Activated T-cell treated with anti-CD3 and anti-CD28 coated beads, Interleukin-2, amount 50 U/mL, for 72 hours (primary cell): ENCODE measurements at places on chromosomes 1 and 21. TPM values are rescaled to one million over a fixed set of nuclear protein-coding genes. Genes with fewer than 3 reads are reported as not detected.
A peak's percentile ranks its signal among the peaks of the same experiment; 100 is the strongest.

FCRLA gene
- total RNA-seq: not detected

DRAM2 gene
- total RNA-seq: 73.3 TPM

MATN1 gene
- 1.2 TPM for total RNA-seq

VSIG8 gene
- total RNA-seq: not detected

SPRR1A gene
- not detected for total RNA-seq

RAB3B gene
- 0.09 TPM for total RNA-seq

ZNF593OS gene
- not detected for total RNA-seq

TCHH gene
- not detected for total RNA-seq

LAD1 gene
- not detected for total RNA-seq

GLIS1 gene
- not detected for total RNA-seq

SPATA17 gene
- not detected for total RNA-seq

ERRFI1 gene
- total RNA-seq: 3.3 TPM

TUFT1 gene
- total RNA-seq: 4.3 TPM

TSPEAR gene
- not detected for total RNA-seq

SNX27 gene
- 30.3 TPM for total RNA-seq

C8B gene
- not detected for total RNA-seq

OVAAL gene
- total RNA-seq: not detected

NBPF6 gene
- not detected for total RNA-seq

DNA sequence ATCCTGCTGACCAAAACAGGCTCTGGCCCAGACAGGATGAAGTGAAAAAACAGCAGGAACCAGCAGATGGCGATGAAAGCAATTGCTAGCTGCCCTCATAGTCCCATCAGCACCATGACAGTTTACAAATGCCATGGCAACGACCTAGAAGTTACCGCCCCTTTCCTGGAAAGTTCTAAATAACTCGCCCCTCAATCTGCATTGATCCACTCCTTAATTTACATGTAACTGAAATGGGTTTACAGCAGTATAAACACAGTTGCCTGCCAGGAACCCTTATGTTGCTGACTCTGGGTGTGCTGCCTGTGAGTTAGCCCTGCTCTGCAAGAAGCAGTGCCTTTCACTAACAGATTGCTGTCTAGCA is 65.5 kb upstream of the CR1L start:
- DNase-seq: peak; percentile 41

GRCh38 chr21:21624674-21625073 is 626.5 kb downstream of the NCAM2 start:
- DNase-seq: no peak

DNA sequence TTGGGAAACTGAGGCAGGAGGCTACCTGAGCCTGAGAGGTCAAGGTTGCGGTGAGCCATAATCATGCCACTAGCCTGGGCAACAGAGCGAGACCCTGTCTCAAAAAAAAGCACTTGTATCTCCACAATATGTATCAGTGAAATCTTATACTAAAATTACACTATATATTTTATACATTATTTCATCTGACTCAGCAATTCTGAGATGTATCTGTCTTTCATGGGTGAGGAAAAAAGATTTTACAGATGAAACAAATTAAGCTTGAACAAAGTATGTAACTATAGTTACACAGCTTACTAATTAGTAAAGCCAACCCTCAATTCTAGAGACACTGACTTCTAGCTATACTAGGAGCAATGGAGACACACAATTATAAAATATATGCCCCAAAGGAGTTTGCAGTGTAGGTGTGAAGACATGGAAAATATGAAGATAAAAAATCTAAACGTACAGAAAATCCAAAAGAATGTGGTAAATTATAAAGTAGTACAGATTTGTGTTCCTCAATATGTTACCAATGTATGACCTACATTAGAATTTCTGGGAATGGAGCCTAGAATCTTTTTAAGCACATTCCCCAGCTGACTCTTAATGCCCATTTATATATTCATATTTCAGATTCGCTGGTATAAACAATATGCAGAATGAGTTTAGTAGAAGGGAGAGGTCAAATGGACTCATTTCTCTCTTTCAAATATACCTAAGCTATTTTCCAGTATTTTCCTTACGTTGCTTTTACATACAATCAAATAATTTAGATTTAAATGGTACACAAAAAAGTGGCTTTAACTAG is 14.6 kb downstream of the GTF2B start:
- DNase-seq: no peak

- DNase-seq: no peak
These were observed 32.2 kb downstream of the KLHDC7A start for GRCh38 chr1:18512883-18513282.

- no peak for DNase-seq
These were observed 16.8 kb upstream of the ETV3 start for GRCh38 chr1:157154940-157155514.

GRCh38 chr1:5739561-5740078 is 252.6 kb downstream of the NPHP4 start:
- no peak for DNase-seq

DNA sequence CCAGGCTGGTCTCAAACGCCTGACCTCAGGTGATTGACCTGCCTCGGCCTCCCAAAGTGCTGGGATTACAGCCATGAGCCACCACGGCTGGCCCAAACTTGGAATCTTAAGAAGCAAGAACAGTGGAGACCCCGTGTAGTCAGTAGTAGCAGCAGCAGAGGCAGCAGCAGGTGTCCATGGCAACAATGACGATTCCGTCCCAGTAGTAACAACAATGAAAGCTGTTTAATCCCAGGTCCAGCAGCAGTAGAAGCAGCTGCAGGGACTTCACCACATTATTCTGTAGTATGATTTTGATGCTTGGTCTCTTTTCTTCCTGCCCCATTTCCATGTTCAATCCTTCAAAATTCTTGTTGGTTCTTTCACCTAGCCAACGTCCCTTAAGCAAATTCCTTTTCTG is 69.6 kb upstream of the KCTD3 start:
- DNase-seq: no peak

- no peak for DNase-seq
These were observed 166.4 kb downstream of the ZZZ3 start for GRCh38 chr1:77516106-77516505.

DNA sequence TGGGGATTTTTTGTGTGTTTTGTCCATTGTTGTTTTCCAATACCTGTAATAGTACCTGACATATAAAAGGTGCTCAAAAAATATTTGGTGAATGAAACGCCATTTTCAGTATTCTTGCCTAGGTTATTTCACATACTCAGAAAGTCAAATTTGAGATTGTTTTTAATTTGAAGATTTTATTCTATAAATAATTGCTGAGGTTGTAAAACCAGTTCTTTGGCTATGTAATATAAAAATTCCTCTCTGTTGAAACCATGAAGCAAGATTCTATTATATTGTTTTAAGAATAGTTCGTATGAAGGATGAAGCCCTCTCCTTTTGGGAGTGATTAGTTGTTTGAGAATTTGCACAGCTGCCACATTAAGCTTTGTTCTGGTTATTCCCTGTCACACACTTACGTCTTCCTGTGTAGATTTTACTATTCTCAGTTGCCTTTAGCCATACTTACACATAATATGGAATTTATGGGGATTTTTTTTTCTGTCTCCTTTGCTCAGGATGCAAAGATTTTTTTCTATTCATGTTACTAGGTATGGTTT is 60.2 kb upstream of the MPC2 start:
- no peak for DNase-seq

GRCh38 chr21:17441370-17441769 is 71.5 kb upstream of the CXADR start:
- DNase-seq: no peak

GRCh38 chr1:63955370-63956145 is 181.7 kb downstream of the ROR1 start:
- no peak for DNase-seq

DNA sequence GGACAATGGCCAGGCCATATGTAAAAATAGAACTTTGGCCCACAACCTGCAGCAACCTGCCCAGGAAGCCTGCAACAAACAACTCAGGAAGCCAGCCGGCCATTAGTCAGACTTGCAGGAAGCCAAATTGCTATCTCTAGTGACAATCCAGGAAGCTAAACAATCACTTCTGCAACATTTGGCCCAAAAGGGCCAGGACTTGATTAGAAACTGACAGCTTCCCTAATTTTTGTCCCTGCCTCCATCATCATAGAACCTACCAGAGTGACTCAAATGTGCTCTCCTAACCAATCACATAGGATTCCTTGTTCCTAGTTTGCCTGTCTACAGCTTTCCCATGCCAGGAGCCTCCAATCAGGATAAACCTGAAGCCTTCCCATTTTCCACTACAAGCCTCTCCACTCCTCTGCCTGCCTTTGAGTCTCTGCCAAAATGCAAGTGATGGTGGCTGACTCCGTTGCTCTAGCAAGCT is 639.3 kb downstream of the PTPRU start:
- DNase-seq: no peak

DNA sequence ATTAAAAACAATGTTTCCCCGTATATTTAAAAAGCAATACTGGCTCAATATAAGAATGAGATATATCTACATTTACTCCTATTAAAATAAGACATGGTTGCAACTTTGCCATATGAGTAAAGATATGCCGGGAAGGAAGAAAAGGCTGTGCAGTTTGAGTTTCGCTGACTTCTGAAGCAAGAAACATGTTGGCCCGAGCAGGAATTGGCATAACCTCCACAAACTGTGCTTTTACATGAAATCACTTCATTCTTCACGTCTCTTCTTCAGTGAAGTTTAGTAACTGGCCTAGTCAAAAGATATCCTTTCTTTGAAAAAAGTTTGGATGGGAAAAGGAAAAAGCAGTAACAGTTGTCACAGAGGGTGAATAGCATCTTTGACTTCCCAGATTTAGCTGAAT is 342.0 kb downstream of the PBX1 start:
- DNase-seq: no peak

- DNase-seq: no peak
These were observed 30.2 kb downstream of the ABCA4 start for GRCh38 chr1:94090761-94091160.

DNA sequence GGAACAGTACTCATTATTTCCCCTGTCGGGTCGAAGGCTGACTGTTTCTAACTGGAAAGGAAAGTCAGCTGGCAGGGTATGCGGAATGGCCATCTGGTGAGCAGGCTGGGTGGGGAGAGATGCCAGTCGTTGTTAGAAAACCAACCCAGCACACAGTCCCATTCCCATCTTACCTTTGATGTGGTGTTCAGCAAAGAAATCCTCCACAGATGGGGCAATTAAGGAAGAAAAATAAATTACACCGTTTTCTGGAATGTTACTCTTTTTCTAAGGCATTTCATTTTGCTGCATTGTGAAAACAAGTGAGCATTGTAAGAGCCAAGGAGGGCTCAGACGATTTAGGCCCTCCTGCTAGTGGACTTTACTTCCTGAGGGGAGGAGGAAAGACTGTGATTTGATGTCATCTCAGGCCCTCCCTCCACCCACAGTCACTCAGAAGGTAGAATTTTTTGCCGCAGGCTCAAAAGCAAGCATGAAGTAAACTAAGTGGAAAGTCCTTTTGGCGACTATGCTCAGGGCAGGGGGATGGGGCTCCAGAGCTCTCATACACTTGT is at the start of gene SLC16A4:
Gene SLC16A4 (minus strand): TSS at position 335 of the 554 bp plus-strand sequence. CDS start 1,703 bp downstream, outside the sequence.
- no peak for DNase-seq

DNA sequence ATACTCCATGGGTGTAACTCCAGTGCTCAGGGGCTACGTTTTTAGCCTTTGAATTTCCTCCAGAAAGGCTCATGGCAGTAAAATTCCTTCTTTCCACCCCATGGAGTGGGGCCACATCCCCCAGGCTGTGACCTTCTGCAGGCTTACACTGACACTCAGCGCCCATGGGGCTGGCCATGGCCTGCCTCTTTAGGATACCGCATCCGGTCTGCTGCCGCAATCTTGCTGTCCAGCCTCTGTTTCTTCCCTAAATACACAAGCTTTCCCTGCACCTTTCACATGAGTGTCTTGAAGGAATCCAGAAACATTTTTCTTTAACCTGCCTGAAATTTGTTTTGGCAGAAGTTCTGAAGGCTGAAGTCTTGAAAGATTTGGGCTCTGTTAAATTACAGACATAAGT is 170.5 kb downstream of the NTMT2 start:
- DNase-seq: no peak

- no peak for DNase-seq
These were observed 74.8 kb upstream of the HAO2 start for GRCh38 chr1:119293797-119294196.

- DNase-seq: peak; percentile 35
These were observed 1.5 kb downstream of the ZNF684 start for GRCh38 chr1:40532844-40533424.

GRCh38 chr21:16418226-16418625 is 688.4 kb downstream of the USP25 start:
- no peak for DNase-seq

DNA sequence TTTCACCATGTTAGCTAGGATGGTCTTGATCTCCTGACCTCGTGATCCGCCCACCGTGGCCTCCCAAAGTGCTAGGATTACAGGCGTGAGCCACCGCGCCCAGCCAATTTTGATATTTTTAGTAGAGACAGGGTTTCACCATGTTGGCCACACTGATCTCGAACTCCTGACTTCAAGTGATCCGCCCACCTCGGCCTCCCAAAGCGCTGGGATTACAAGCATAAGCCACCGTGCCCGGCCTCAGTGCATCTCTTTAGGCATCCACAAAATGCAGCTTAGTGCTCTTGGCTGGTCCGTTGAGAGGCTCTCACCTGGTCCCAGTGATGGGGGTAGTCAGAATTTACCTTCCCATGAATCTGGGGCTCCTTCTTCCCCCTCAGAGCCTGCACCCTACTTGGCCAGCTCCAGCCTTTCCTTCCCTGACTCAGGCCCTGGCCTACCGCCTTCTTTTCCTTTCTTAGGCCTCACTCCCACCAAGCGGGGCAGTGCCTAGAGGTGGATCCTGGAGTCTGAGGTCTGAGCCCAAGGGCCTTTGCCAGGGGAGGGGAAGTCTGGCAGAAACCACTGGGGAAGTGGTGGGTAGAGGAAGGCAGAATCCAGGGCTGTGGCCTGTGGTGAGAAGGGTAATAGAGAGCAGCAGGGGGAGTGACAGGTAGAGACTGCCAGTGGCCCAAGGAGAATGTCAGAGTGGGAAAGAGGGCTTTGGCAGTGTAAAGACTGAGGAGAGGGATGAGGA is 3.7 kb downstream of the LENEP start:
- DNase-seq: no peak

- DNase-seq: no peak
These were observed 28.1 kb downstream of the ERI3 start for GRCh38 chr1:44326821-44327465.

- no peak for DNase-seq
These were observed 127.2 kb upstream of the ATP1B1 start for GRCh38 chr1:168979276-168979675.

GRCh38 chr1:210850556-210850955 is 283.4 kb downstream of the KCNH1 start:
- no peak for DNase-seq

DNA sequence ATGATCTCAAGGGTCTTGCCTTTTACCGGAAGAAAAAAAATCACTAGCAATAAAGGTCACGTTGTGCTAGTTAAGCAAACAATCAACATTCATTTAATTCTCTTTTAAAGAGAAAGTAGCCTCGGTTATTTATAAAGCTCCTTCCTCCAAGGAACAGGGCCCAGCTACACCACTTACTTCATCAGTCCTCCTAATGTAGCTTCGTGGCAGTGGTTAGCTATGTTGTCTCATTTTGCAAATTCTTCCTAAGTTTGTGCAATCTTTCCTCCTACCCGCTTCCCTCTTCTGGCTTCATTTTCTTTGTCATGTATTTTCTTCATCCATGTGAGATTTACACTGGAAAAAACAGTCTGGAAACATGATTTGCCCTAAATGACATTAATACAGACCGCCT is 554.2 kb downstream of the NUF2 start:
- no peak for DNase-seq

- DNase-seq: no peak
These were observed 6.0 kb upstream of the SHISA4 start for GRCh38 chr1:201882665-201883132.

GRCh38 chr1:209651138-209651587 is 1.1 kb downstream of the LAMB3 start:
- DNase-seq: peak; percentile 77
